CD4-positive, alpha-beta T cell treated with Interleukin-10 for 1 hour (primary cell): ENCODE measurements at places on chromosomes 4 and X.

DNA sequence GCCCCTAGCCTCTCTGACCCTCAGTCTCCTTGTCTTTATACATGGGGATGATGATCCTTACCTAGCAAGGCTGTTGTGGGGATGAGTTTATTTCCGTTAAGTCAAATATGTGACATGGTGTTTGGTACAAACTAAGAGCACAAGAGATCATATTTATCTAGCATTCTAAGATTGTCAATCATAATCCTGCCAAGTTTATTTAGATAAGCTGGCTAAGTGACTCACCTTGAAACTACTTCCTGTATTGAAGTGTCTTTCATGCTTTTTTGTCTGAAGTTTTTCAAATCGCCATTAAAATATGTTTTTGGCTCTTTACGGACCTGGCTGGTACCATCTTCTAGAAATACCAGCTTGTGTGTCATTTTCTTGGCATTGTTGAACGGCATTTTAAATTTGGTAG, 30.7 kb downstream of the MAP7D3 start:
- no peak for DNase-seq

DNA sequence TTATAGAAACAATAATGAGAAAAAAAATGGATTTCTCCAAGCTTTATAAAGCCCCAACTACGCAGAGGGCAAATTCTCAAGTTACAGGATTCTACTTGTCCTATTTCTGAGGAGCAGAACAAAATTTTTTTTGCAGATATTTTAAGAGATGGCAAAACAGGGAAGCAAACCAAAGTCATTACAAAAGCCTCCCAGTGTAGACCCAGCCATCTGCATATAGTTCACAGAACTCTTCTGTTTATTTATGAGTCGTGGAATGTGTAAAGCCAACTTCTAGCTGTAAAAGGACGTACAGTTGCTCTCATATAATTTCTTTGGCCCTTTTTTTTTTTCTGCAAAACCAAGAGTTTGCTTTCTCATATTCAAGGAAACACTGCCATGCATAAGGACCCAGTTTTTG, 120.4 kb downstream of the PCDH7 start:
- no peak for DNase-seq

DNA sequence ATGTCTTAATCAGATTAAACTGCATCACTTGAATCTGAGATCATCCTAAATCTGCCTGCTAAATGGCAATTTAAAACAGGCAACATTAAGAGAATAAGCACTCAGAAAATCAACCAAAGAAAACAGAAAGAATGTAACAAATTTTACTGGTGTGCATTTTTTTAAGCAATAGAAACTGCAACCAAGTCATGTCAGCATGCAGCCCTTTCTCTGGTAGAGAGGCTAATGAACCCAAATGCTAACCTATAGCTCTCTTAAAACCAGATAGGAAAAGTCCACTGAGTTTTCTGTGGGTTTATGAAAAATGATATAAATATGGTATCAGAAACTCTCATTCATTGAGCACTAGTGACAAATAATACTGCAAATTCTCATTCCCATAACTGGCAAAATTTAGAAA, 35.6 kb downstream of the COL25A1 start:
- no peak for DNase-seq

GRCh38 chrX:148354916-148355315, 145.5 kb upstream of the AFF2 start:
- DNase-seq: no peak

GRCh38 chr4:14783011-14783877, 219.0 kb upstream of the CPEB2 start:
- DNase-seq: no peak

- DNase-seq: no peak
Measured at GRCh38 chr4:3481783-3482393, 18.8 kb downstream of the DOK7 start.

GRCh38 chr4:156138781-156139280, 185.2 kb upstream of the CTSO start:
- no peak for DNase-seq

GRCh38 chr4:55445921-55446577, 50.3 kb downstream of the TMEM165 start:
- no peak for DNase-seq

- no peak for DNase-seq
Measured at GRCh38 chr4:100290585-100290984, 100.3 kb upstream of the DDIT4L start.

- DNase-seq: no peak
Measured at GRCh38 chr4:123449780-123450179, 53.2 kb downstream of the SPRY1 start.

GRCh38 chr4:95013236-95013635, 255.5 kb downstream of the BMPR1B start:
- DNase-seq: no peak

DNA sequence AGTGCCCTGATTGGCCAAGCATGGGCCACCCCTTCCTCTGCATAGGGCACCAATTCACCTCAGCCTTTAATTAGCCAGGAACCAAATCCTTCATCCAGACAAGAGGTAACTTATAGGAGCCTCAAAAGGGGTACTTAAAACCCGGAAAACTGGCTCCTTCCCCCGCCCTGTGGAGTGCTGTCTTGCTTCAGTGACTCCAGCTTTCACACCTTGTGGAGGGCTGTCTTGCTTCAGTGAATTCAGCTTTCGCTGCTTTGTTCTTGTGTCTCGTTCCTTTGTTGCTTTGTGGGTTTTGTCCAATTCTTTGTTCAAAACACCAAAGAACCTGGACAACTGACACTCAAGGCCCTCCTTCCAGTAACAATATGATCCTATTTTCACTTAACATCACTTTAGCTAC, 82.2 kb upstream of the FRG1 start:
- no peak for DNase-seq

GRCh38 chr4:69490271-69490670, 5.4 kb downstream of the UGT2B4 start:
- DNase-seq: no peak

DNA sequence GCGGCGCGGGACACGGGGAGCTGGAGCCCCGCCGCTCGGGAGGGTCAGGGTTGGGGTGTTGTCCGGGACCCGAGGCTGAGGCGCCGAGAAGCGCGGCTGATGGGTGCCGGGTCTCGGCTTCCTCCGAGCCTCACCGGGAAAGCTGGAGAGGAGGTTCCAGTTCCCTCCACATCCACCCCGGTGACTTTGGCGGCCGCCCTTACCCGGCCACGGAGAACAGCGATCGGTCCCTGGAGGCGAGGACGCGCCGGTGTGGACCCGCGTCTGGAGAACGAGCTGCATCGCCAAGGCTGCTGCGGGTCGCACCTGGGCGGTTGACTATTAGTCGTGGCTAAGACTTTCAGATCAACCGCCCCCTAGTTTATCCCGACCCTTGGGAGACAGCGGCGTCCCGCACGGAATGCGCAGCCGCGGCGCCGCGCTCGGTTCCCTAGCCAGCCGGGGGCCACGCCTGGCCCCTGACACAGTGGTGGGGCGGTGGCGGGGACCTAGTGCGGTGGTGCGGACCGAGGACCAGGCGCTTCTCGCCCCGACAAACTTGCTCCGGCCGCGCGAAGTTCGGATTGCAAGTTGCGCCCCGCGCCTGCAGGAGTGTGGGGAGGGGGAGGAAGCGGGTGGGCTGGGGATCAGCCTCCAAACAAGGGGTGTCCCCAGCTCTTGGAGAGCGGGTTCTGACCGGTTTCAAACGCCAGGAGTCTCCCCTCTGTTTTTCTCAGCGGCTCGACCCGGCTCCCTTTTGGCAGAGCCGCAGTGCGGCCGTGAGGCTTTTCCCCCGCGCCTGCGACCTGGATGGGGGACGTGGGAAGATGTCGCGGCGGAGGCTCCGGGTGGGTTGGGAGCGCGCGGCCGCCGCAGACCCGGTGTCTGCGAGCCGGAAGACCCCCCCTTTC, 568 bp downstream of the FHDC1 start:
- DNase-seq: no peak

DNA sequence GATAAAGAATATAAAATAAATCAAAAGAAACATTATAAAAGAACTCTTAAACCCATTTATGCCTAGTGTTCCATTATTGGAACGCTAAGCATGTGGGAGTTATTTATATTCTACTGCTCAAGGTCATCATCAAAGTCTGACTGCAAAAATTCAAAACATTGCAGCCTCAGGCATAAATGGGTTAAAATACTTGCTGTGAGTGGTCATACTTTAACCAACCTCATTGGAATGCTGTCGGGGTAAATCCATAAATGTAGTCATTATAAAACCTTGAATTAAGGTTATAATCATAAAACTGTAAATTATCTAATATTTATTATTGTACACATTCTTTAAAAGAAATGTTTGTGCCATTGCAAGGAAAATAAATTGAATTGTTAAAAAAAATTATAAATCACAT, 55.0 kb downstream of the RPS6KA6 start:
- no peak for DNase-seq

DNA sequence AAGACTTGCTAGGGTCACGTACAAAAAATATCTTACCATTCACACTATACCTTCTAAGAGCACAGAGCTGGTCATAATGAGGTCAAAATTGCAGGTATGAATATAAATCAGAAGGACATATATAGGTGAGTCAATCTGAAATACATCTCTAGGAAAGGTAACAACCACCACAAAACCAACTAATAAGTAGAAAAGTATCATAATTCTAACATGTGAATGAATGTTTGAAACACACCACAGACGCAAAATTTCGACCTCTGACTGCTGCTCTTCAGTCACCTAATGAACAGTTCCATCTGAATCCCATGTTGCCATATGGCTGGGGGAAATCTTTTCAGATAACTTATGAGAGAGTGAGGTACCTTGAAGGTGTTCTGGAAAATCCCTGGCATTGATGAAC, 22.1 kb downstream of the STAP1 start:
- no peak for DNase-seq

DNA sequence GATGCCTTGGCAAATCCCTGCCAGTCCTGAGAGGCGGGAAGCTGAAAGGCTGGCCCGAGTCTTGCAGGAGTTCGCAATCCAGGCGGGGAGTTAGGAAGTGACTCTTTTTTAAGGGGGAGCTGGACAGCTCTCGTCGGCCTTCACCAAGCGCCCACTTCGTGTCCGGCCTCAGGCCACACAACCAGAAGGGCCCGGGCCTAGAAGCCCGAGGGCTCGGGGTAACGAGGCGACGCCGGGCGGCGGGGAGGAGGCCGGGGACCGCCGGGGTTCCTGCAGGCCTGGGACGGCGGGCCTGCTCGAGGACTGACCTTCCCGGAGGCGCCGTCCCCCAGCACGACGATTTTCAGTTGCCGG, 395 bp downstream of the RAB28 start:
- DNase-seq: peak; percentile 27

DNA sequence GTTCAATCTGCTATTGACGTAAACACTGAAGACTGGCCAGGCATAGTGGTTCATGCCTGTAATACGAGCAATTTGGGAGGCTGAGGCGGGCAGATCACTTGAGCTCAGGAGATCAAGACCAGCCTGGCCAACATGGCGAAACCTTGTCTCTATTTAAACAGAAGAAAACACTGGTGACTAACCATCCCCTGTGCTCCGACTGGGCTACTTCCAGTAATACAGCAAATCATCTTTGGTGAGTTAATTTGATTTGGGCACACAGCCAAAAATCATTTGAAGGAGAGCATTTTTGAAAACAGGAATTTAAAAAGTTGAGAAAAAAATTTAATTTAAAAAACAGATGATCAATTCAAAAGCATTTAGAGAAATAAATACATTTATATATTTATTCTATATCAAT, 52.0 kb downstream of the SEC24D start:
- DNase-seq: no peak

DNA sequence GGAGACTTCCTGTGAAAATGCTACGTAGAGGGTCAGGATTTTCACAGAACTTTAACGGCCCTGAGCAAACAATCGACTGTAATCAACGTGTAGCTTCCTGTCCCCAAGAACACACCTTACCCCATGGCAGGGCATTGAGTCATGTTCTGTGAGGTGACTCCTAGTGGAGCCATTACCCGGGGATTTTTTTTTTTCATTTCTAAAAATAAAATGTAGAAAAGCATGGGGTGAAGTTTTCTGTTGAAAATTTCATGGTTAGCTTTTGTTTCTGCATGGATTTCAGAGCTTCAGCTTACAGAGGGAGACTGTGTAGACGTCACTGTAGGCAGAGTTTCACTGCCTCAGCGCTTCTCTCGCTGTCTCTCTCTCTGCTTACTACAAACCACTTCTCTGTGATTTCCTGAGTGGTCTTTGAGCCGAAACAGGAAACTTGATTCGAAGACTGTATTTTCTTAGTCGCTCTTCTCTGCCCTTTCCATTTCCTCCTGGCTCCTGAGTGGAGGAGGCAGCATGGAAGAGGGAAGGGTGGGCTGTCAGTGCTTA, 111.7 kb downstream of the NFKB1 start:
- DNase-seq: peak; percentile 69

DNA sequence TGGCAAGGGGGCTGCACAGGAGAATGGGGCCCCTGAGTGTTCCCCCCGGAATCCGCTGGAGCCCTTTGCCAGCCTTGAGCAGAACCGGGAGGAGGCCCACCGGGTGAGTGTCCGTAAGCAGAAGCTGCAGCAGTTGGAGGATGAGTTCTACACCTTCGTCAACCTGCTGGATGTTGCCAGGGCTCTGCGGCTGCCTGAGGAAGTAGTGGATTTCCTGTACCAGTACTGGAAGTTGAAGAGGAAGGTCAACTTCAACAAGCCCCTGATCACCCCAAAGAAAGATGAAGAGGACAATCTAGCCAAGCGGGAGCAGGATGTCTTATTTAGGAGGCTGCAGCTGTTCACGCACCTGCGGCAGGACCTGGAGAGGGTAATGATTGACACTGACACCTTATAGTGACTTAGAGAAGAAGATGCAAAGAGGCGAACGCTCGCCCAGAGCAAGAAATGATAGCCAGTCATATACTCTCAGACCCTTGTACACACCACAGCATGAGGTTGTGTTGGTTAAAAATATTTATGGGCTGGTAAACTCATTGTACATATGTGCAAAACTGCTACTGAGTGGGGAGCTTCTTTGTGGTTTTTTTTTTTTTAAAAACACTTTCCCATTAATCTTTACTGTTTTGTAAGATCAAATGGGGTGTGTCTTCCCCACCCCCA, 52.5 kb downstream of the JADE1 start:
- DNase-seq: peak; percentile 17

DNA sequence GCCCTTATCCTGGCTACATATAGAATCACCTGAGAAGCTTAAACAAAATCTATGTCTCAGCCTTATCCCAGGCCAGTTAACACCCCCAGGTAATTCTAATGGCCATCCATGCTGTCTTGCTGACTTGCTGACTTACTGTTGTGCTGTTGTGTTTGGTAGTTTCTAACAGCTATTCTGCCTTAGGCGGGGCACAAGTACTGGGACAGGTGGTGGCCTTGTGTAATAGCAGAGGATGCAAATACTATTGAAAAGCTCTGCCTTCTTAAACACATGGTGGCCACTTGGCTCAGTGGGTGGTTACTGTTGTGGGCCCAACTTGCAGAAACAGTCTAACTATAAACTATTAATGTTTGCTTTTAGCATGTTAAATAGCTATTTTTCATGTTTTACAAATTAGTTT, 56.2 kb downstream of the CDS1 start:
- no peak for DNase-seq

- no peak for DNase-seq
Measured at GRCh38 chr4:78953769-78954666, 14.8 kb upstream of the PAQR3 start.
